Mesothelial cell of epicardium (in vitro differentiated cells): ENCODE measurements at places on chromosomes 16 and 17.

- DNase-seq = no peak
These were observed 20.6 kb upstream of the SNTB2 start for GRCh38 chr16:69166221-69166833.

DNA sequence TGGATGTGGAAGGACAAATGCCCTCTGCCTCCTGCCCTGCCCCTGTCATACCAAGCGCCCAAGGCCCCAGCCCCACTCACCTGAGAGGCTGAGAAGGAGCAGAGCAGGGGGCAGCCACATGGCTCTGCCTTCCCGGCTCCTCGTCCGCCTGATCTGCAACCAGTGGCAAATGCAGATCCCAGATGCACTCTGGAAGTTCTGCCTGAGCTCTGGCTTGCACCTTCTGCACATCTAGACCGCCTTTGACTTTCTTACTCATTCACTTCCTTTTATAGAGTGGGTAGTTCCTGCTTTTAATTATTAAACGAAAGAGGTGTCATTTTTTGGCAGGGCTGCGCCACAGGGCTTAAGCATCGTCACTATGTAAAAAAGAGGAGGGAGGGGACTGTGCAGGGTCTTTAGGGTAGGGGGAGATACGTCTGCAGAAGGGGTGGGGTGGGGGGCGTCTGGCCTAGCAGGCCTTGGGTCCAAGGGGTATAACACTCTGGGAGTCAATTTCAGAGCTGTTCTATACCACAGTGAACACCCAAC lies at the start of gene CD300LB:
Gene CD300LB (minus strand): TSS at position 245 of the 531 bp plus-strand sequence. CDS start 125 bp downstream, at position 120.
- peak; percentile 5 for DNase-seq

GRCh38 chr16:8887952-8888560 lies 5.9 kb downstream of the LITAFD start:
- no peak for DNase-seq

- DNase-seq = no peak
These were observed 95.0 kb upstream of the RCVRN start for GRCh38 chr17:9999919-10000695.

DNA sequence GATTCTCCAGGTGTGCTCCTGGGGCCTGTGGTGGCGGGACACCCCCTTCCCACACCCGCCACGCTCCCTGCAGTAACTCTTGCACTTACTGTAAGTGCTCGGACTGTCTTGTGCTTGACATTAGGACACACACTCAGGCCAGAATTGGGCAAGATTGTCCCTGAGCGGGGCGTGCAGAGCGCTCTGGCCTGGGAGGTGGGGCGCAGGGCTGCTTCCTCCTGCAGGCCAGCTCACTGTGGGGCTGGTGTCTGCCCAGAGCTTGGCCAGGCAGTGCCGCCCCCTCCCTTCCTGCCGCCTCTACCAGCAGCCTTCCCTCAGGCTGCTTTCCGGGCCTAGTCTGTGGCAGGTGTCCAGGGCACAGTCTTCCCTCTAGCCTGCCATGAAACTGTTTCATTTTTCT lies 6.1 kb upstream of the ATP6V0C start:
- DNase-seq = no peak

DNA sequence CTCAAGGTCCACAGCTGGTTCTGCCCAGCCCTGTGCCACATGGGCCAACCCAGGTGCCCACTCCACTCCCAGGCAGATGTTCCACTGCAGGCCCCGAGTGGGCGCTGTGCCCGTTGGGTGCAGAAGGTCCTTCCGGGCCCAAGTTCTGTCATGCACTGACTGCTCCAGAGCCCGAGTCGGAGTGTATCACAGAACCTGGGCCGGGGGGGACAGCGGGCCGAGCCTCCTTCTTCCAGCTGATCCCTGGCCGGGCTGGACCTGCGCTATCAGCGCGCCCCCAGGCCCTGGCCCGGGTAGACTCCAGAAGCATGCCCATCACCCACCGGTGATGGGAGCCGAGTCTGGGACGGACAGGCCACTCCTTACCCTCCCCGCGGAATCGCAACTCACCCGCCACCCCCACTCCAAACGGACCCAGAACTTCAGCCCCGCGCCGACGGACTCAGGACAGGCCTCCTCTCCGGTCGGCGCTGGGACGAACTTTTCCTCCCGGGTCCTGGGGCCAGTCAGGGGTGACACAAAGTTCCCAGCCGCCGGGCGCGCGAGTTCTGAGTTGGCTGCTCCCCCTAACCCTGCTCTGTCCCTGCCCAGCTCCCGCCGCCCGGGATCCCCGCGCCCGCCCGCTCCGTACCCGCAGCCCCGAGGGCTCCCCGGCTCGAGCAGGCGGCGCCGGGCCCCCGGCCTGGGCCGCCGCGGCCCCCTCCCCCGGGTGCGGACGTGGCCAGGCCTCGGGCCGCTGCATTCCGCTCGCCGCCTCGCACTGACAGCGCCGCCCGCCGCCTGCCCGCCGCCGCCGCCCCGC lies at the start of gene COPZ2:
Gene COPZ2 (minus strand): TSS at position 762 of the 802 bp plus-strand sequence. CDS start 20 bp downstream, at position 742.
- DNase-seq = no peak

DNA sequence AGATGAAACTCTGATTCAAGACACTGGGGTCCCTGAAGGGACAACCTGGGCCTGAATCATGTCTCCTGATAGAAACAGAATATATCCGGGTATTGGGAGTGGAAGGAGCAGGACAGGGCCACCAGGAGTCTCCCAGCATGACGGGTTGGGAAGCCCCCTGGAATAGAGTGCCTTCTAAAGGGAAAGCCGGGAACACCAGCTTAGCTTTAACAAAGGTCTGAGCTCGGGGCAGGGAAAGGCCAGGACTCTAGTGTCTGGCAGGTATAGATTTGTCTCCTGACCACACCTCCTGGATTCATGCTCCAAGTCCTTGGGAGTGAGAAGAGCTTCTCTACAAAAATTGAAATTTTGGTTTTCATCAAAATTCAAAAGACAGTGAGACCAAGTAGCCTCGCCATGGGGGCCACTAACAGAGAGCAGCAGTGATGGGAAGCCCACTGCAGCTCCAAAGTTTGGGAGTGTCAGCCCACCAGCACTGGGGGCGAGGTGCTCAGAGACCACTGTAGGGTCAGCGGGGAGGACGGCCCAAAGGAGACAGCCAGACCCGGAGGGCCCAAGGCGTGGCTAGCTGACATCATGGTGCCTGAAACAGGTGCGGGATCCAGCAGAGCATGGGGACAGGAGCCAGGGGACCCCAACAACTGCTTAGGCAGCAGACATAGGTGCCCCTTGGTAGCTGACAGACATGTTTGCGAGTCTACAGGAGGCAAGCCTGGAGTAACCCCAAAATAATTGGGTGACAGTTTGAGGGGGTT lies 81.0 kb downstream of the C16orf78 start:
- no peak for DNase-seq

DNA sequence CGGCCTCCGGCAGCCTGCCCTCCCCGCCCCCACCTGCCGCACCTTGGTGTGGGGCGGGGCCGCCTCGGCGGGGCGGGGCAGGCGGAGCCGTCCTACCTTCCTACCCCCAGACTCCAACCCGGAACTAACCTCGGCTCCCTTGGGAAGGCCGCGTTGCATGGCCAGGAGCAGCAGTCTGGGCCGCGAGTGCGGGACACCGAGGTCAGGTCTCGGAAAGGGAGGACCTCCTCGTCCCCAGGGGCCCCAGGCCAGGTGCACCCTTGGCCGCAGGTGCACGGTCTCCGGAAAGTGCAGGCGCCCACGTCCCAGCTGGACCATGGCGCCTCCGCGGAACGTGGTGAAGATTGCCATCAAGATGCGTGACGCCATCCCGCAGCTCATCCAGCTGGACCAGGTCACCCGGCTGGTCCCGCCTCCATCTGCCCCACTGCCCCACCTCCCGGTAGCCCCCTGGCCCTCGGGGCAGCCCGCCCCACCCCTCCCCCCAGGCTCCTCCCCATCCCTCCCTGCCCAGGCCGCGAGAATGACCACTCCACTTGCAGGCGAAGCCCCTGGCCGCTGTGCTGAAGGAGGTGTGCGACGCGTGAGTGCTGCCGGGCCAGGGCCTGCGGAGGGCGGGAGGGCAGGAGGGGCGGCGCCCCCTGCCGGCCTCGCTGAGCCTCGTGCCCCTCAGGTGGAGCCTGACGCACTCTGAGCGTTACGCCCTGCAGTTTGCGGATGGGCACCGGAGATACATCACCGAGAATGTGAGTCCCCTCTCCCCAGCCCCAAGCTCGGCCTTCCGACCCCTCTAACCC lies at the start of gene ELMO3:
Gene ELMO3 (plus strand): TSS at position 121 of the 797 bp plus-strand sequence. CDS start 196 bp downstream, at position 317.
- DNase-seq = peak; percentile 47

DNA sequence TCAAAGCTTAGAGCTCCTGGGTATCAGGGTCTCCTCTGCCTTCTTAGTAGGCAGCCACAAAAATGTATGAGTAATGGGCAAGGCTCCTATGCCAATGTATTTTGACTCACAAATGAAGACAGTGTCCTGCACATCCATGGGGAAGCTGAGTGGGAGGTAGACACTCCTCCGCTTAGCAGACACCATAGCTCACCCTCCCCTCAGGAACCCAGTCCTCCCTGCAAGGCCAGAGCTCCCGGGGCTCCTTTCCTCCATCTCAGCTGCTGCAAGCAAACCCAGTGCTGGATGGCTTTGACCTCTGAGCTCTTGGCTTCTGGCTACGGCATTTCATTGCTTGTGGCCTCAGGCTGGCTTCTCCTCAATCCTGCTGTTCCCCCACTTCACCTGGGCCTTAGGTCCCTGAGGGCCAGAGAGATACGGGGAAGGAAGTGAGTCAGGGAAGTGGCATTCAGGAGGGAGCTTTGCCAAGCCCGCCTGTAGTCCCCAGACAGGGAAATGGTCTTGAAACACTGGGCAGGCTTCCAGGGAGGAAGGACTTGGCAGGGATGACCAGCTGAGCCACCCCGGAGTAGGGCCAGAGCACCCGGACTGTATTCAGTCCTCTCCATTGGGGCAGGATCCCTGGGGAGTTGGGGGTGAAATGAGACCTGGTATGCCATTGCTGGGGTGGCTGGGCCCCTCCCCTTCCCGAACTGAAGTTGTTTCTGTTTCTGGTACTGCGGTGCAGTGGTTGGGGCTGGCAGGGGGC lies 4.5 kb downstream of the ABCC3 start:
- DNase-seq = peak; percentile 51

GRCh38 chr17:6444571-6445335 lies 498 bp downstream of the PIMREG start:
- no peak for DNase-seq

GRCh38 chr16:12265108-12265507 lies 288.6 kb downstream of the SNX29 start:
- DNase-seq = no peak

- DNase-seq = no peak
These were observed 19.0 kb downstream of the AXIN1 start for GRCh38 chr16:333406-334094.

GRCh38 chr16:57134982-57135381 lies 42.6 kb downstream of the CPNE2 start:
- DNase-seq = no peak

DNA sequence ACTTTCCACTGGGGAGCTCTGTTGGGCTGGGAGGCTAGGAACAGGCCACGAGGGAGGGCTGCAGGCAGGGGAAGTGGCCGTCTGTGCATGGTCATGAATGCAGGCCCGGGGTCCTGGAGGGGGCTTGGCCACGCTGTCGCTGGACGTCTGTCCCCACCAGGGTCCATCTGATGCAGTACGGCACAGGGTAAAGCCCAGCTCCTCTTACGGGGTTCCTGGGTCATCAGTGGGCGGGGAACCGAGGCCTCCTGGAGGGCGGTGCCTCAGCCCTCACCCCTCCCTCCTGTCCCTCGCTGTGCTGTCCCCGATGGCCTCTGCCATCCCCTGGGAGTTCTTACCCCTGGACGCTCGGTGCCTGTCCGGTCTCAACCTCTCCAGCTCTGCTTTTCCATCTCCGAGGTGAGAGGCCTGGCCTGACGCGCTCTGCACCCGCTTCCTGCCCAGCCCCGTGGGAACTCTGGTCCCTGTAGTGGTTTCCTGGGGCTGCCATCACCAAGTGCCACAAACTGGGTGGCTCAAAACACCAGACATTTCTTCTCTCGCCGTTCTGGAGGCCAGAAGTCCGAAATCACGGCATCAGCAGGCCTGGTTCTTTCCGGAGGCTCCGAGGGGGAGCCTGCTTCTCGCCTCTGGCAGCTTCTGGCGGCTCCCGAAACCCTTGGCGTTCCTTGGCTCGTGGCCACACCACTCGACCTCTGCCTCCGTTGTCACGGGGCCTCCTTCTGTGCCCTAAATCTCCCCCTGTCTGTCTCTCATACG lies 182.8 kb downstream of the SEC14L1 start:
- DNase-seq = no peak

DNA sequence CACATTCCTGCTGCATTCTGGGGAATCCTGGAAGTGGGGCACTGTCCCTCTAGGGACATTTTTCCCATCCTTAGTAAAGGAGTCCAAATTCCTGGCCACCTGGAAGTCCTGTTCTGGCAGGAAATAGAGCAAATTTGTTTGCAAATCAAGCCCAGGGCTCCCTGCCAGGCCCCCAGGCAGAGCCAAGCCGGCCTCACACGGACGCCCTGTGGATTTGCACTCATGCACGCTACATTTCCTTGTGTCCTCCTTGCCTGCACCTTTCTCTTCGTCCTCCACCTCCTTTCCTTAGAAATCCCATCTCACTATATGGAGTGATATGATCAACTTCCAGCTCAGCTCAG lies 7.0 kb upstream of the CALB2 start:
- DNase-seq = no peak

DNA sequence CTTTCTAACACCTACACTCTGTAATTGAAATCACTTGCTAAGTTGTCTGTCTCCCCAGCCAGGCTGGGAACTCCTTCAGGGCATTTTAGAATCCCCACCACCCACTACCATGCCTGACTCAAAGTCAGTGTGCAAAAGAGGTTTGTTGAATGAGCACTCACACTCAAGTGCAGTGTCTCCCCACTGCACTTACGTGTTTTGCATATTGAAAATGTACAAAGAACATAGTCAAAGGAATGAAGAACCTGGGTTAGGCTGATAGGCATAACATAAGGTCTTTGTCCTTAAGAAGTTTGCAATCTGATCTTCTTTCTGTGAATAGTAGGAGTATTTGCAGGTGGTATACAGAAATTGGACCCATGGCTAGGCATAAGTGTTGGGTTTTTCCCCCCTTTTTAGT lies 33.8 kb upstream of the DDX52 start:
- no peak for DNase-seq

DNA sequence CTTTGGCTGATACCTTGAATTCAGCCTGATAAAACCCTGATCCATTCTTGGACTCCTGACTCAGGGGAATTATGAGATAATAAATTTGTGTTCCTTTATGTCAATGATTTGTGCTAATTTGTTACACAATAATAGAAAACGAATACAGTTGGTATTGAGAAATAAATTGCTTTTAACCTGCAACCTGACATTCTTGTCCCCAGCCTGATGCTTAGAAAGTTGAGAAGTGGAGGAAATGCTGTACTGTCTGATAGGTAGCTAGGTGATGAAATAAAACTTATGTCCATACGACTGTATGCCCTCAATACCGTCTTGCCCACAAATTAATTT lies 10.5 kb downstream of the IQCK start:
- DNase-seq = no peak

GRCh38 chr16:72665701-72666100 lies 382.2 kb downstream of the ZFHX3 start:
- DNase-seq = no peak

DNA sequence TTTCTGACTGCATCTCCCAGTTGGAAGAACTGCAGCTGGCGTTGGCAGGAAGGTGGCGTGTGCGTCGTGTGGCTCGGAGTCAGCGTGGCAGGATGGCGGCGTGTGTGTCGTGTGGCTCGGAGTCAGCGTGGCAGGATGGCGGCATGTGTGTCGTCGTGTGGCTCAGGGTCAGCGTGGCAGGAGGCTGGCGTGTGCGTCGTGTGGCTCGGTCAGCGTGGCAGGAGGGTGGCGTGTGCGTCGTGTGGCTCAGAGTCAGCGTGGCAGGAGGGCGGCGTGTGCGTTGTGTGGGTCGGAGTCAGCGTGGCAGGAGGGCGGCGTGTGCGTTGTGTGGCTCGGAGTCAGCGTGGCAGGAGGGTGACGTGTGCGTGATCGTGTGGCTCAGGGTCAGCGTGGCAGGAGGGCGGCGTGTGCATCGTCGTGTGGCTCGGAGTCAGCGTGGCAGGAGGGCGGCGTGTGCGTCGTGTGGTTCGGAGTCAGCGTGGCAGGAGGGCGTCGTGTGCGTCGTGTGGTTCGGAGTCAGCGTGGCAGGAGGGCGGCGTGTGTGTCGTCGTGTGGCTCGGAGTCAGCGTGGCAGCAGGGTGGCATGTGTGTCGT lies 38.3 kb downstream of the ZNF750 start:
- no peak for DNase-seq
